Hepatocyte (in vitro differentiated cells): ENCODE measurements at places on chromosomes 5 and 9. TPM values are rescaled to one million over a fixed set of nuclear protein-coding genes. Genes with fewer than 3 reads are reported as not detected.

GRCh38 chr9:71743217-71743705 lies 25.1 kb downstream of the CEMIP2 start:
- H3K4me3 ChIP-seq, result no peak overlapping the region
- DNase-seq, result no peak
- H3K36me3 ChIP-seq, result no peaks in the 10 kb centered on the region
- H3K27me3 ChIP-seq, result no peaks in the 10 kb centered on the region

DNA sequence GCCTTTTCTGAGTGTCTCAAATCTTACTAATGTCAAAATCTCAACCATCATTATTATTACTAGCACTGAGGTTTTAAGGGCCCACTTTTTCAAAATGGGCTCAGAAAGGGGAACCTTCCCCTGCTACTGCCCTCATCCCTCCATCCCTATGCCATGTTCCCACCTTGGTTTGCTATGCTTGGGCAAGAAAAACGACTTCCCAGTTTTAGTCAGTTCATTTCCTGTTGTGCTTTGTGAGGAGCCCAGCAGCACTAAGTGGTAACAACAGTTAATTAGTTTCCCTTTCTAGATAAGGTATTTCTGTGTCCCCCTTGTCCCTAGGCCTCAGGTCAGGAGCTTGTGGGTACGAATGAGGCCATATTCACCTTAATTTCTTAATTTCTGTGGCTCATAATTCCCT lies 595.2 kb downstream of the RAB3C start:
- H3K4me3 ChIP-seq, result no peak overlapping the region
- H3K4me1 ChIP-seq, result no peaks in the 10 kb centered on the region
- H3K27ac ChIP-seq, result no peak overlapping the region
- H3K36me3 ChIP-seq, result no peaks in the 10 kb centered on the region
- no peaks in the 10 kb centered on the region for H3K27me3 ChIP-seq

GRCh38 chr5:180623411-180623834 lies 26.0 kb downstream of the FLT4 start:
- H3K27ac ChIP-seq, result no peak overlapping the region
- peaks cover 10% of the 10 kb centered on the region for H3K27me3 ChIP-seq
- no peaks in the 10 kb centered on the region for H3K36me3 ChIP-seq
- no peak for DNase-seq

DNA sequence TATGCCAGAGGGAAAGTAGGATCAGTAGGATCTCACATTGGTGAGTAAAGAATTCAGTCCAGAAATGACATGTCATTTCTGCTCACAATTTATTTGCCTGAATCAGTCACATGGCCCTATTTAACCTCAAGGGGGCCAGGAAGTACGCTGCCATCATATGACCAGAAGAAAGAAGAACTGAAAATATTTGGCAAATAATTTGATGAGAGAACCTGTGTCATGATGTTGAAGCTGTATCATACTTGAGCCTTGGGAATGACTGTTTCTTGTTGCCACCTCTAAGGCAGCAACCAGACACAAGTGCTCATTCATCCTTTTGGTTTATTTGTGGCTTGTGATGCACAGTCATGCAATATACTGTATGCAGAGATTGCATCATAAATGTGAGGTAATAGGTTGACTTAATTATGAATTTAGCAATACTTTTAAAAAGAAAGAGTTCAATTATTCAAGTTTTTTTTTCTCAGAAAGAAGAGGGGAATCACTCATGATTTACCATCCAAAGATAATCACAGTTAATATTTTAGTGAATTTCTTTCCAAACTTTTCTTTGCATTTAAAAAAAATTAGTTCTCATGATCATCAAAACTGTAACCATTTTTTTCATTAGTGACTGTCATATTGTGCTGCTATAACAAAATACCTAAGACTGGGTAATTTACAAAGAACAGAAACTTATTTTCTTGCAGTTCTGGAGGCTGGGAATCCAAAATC lies 8.2 kb upstream of the ZFYVE16 start:
- H3K27me3 ChIP-seq, result no peaks in the 10 kb centered on the region
- no peaks in the 10 kb centered on the region for H3K36me3 ChIP-seq
- H3K4me1 ChIP-seq, result no peaks in the 10 kb centered on the region
- H3K27ac ChIP-seq, result no peak overlapping the region
- H3K4me3 ChIP-seq, result no peak overlapping the region
- DNase-seq, result no peak

PCDHA2 gene
- 2.3 and 3.9 TPM in 2 replicates for total RNA-seq

GRCh38 chr5:80109646-80110478 lies 74.7 kb downstream of the THBS4 start:
- H3K4me3 ChIP-seq, result no peak overlapping the region
- H3K4me1 ChIP-seq, result peaks cover 37% of the 10 kb centered on the region
- no peaks in the 10 kb centered on the region for H3K27me3 ChIP-seq
- H3K27ac ChIP-seq, result peak overlapping the region; percentile 68
- no peaks in the 10 kb centered on the region for H3K36me3 ChIP-seq
- DNase-seq, result peak; percentile 43

DNA sequence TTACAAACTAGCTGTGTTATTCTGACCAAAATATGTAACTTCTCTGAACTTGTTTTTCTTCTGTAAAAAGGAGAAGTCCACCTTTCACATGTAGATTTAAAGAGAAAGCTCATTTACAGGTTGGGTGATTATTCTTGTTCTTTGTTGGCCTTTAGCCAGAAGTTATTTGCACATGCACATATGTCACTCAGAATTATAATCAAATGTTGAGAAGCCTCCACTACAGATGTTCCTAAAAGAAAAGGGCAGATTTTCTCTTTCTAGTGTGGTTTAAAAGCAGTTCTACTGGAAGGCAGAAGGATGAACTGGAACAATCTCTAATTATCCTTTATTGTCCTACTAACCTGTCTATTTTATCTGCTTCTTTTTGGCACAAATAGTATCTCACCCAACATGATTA lies 209.8 kb upstream of the ELAVL2 start:
- no peaks in the 10 kb centered on the region for H3K4me1 ChIP-seq
- no peak overlapping the region for H3K27ac ChIP-seq
- no peaks in the 10 kb centered on the region for H3K27me3 ChIP-seq

SUSD3 gene
- 11.4 and 14.3 TPM in 2 replicates for total RNA-seq

CARTPT gene
- total RNA-seq, result 0.60 and 3.3 TPM in 2 replicates
